Right renal cortex interstitium (tissue), 3 donors: ENCODE measurements at places on chromosomes 11 and 22.

DNA sequence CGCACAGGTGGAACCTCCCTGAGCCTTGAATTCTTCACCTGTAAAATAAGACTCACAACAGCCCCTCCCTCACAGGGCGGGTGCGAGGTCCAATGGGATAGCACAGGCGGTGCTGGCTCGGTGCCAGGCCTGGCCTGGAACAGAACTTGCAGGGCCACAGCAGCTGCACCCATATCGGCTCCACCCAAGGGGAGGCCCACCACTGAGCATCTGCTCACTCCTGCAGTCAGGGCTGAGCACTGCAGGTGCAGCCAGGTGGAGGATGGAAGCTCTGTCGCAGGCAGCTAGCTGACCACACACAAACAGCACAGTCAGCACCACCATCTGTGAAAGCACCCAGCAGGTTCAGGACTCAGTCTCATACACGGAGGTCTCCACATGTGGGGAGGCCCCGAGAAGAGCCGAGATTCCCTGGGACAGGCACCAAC, 19.6 kb downstream of the VPS37C start:
- DNase-seq = no peak

DNA sequence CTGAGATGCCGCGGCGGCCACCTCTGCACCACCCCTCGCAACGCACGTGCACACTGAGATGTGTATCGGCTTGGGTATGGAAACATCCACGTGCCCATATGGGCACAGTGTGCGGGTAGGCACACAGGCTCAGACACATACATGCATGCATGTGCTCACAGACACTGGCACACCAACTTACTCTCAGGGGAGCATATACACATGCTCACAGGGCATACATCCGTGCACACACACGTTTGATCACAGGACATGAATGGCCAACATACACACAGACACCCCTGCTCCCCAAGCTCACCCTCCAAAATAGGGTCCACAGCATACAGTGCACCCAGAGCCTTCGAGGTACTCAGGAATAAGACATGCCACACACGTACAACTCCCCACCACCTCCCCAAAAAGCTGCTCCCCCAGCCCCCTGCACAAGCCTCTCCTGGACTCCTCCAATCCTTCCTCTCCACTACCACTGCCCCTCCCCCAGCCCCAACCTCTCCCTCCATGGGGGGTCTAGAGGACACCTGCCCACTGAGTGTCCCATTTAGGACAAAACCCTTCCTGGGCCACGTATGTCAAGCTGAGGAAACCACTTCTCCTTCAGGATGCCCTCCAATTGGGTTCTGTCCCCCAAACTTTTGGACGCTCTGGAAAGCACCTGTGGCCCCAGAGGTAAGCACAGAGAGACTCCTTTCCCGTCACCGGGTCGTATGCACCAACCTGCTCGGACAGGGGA, 53.1 kb downstream of the SLC22A12 start:
- DNase-seq = no peak

- no peak for DNase-seq
Measured at GRCh38 chr11:119249671-119250010, 43.5 kb downstream of the CBL start.

- no peak for DNase-seq
Measured at GRCh38 chr11:77125191-77125590, 2.9 kb upstream of the MYO7A start.

DNA sequence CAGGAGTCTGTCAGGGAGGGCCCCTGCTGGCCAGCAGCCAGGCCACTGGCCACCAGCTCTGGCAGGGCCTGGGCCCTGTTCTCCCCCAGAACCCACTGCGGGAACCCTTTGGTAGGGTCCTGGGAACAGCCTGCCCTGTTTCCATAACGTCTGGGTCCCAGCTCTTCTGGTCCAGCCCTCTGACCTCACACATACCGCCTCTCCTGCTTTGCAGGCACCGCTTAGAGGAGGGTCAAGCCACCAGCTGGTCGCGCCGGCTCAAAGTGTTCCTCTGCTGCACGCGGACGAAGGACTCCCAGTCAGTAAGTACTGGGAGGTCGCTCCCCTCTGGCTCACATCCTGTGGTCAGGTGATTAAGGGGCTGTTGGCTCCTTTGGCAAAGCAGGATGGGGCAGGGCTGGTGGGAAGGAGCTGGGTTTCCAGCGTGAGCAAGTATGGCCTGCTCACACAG, 26.6 kb upstream of the MYRF start:
- DNase-seq = no peak

DNA sequence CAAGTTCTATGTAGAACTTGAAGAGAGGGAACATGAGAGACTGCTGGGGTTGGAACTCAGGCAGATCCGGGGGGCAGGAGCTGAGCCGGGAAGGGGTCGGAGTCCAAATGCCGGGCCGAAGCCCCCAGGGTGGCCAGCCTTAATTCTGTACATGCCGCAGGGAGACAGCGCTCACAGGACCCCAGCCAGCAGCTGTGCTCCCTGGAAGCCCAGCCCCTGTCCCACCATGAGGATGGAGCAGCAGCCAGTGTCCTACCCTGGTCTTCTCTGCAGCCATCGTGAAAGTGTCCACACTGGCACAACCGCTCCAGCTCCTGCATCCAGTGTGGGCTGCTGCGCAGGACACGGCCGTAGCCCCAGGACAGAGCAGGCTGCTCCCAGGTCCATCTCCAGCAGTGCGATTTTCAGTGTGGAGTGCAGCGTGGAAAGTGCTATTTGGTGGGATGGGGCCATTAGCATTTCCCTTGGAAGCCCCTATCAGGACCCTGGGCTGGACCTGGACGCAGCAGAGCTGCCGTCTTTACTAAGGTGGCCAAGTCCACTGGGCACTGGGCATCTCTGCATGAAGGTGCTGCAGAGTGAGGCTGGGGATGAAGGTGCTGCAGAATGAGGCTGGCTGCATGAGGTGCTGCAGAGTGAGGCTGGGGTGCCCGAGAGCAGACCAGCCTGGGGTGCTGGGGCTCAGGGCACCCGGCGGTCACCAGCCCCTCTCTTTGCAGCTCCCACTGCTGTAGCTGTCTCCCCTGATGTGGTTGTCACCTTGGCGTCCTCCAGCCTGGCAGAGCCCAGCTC, 737.4 kb downstream of the BRD1 start:
- no peak for DNase-seq

DNA sequence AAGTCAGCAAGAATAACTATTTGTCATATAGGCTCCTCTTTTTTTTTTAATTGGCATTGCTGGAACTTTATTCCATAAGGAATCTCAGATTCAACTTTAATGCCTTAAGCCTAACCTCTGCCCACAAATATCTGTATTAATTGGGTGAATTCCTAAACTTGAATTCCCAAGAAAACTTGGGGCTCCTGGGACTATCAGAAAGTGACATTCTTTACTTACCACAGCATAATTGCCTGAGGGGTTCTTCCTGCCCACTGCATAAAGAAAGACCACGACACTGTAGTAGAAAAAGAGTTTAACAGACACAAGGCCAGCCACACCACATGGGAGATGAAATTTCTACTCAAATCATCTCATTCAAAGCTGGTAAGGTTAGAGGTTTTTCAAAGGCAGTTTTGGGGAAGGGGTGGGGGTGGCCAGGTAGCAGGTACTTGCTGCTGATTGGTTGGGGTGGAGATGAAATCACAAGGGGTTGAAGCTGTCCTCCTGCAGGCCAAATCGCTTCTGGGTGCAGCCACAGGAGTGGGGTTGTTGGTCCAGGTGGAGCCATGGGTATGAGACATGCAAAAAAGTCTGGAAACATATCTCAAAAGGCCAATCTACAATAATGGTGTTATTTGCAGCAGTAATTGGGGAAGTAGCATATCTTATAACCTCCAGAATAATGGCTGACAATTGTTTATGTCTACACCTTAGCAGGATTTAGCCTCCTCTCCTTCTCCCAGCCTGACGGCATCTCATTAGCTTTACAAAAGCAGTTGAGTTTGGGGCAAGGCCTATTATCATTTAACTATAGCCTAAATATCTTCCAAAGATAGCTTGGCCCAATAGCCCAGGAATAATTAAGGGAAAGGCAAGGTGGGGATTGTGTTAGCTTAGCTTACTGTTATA, 4.8 kb upstream of the NLRP10 start:
- no peak for DNase-seq

- DNase-seq = no peak
Measured at GRCh38 chr11:122153746-122154145, 37.7 kb upstream of the BLID start.

GRCh38 chr22:37213218-37213855, 1.1 kb upstream of the SSTR3 start:
- no peak for DNase-seq

GRCh38 chr11:74949753-74950137, 679 bp downstream of the SPCS2 start:
- no peak for DNase-seq

DNA sequence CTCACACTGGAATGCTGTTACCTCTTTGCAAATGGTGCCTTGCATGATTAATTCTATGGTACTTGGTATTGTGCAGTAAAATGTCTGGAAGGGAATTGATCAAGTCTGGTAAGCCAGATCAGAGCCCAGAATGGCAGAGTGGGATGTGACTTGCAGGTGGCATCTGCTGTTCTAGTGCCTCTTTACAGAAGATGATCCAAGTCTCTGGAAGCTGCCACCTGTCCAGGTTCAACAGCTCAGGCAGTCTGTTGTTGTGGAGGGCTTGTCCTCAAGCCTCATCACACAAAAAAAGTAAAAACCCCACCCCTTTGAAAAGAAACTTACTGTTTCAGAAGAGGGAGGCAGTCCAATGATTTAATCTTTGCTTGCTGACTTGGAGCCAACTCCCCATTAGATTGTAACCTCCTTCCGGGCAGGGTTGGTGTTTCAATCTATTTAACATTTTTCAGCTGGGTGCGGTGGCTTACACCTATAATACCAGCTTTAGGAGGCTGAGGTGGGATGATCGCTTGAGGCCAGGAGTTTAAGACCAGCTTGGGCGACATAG, 17.1 kb downstream of the ZNRF3 start:
- DNase-seq = no peak

- DNase-seq = no peak
Measured at GRCh38 chr22:39428597-39429071, 28.2 kb upstream of the MGAT3 start.

DNA sequence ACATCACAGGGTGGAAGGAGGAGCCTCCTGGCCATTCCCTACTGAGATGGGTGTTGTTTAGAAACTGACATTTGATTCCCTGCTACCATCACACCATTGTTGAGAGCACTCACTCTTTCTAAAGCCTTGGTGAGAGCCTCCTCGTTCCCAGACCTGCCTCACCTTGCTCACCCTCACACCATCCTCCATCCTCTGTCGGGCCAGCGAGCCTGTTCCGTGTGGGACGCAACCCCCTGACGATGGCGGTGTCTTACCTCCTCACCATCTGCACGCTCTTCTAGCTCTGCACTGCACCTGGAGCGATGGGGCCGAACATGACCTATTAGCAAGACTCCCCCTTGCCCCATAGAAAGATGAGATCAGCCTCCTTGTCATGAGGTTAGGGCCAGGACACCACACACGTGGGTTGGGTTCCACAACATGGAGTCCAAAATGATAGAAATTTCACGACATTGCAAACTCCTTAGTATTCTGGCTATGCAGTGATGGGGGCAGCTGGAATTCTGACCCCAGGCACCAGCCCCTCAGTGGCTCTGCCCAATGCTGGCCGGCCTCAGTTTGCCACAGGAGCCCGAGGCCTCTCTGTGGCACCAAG, 1017.9 kb downstream of the TBC1D22A start:
- no peak for DNase-seq

- no peak for DNase-seq
Measured at GRCh38 chr11:6677018-6677417, 6.1 kb downstream of the MRPL17 start.

DNA sequence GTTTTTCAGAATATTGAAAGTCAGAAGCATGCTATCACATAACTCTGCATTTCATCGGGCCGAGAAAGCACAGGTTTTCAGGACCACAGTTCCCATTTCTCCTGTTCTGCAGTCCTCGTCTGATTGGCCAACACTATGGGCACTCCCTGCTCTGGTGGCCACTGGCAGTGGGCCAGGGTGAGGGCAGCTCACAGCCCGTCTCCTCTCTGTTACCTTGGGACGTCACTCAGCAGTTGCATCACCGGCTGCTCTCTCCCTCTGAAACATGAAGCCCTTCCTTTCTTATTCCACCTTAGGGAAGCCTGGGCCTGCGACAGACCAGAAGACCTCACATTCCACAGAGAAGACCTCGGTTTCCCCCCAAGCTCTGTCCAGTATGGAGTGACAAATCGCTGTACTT, 11.4 kb upstream of the MICAL3 start:
- DNase-seq = no peak

- DNase-seq = no peak
Measured at GRCh38 chr11:119365071-119365591, 16.4 kb downstream of the USP2 start.

DNA sequence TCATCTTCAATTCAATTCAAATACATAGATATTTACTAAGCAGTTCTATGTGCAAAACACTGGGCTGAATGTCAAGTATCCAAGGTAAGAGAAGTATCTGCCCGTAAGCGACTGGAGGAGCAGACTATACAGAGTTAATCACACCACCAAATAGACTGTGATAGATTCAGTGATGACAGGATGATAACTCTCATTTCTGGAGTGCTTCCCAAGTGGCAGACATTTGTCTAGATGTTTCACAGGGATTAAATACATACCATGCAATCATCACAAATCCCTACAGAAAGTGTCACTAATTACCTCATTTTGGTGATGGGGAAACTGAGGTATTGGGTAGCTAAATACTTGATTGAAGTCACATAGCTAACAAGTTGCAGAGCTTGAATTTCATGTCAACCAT, 508.7 kb upstream of the TENM4 start:
- DNase-seq = no peak

- no peak for DNase-seq
Measured at GRCh38 chr11:66861774-66862558, 5.1 kb downstream of the LRFN4 start.

DNA sequence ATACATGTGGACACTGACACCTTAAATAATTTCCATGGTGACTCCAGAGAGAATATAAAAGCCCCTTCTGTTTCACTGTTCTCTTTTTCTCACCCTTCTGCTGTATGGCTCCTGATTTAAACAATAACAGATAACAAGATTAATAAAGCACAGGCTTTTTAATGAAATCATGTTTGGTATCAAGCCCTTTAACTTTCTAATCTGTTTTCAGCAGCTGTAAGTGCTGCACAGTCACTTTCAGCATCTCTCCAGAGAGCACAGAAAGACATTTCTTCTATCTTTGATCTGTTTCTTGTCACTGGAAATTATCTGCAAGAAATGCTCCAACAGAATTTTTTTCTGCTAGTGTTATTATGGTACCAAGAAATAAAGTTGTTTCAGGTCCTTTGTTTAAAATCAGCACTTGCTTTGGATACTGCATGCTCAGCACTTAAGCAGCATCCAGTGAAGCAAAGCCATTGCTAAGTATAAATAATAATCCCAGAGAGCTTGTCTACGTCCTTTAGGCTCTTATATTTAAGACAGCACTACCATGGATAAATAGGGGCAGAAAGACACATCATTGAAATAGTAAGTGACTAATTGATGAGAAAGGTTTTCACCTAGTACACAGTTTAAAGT, 134.2 kb upstream of the CARD18 start:
- DNase-seq = no peak

GRCh38 chr11:36195496-36196354, 93.5 kb downstream of the COMMD9 start:
- no peak for DNase-seq

- DNase-seq = no peak
Measured at GRCh38 chr11:72244361-72245262, 636 bp upstream of the PHOX2A start.
